ENCODE measurements at places on chromosomes 1 and 21. TPM values are rescaled to one million over a fixed set of nuclear protein-coding genes. Genes with fewer than 3 reads are reported as not detected.

The RSPO1 gene
- not detected for total RNA-seq

The CD1B gene
- total RNA-seq: not detected

The EPHB2 gene
- 57.6 TPM for total RNA-seq

The PEX10 gene
- total RNA-seq: 18.8 TPM

The CA14 gene
- total RNA-seq: 1.3 TPM

The C1QC gene
- total RNA-seq: 6.6 TPM

The NEGR1 gene
- total RNA-seq: 34.7 TPM

The PTPN22 gene
- total RNA-seq: 0.63 TPM

The KIF17 gene
- 5.9 TPM for total RNA-seq

The ELF3 gene
- total RNA-seq: 0.31 TPM

The HCRTR1 gene
- 3.8 TPM for total RNA-seq

The SAMSN1 gene
- total RNA-seq: 5.0 TPM

The OR2L3 gene
- total RNA-seq: 2.8 TPM

The PUM1 gene
- total RNA-seq: 180 TPM

The GBP5 gene
- not detected for total RNA-seq

Measured in parietal lobe (tissue), 2 donors.